Neural progenitor cell (in vitro differentiated cells): ENCODE measurements at places on chromosomes 6 and 20. TPM values are rescaled to one million over a fixed set of nuclear protein-coding genes. Genes with fewer than 3 reads are reported as not detected.

- peak; percentile 48 for DNase-seq
Measured at GRCh38 chr6:53547166-53547810, 2.4 kb upstream of the GCLC start.

ULBP3 gene
- 3.9 and 7.1 TPM in 2 replicates for total RNA-seq

DBNDD2 gene
- total RNA-seq = 10.2 and 15.1 TPM in 2 replicates

DNA sequence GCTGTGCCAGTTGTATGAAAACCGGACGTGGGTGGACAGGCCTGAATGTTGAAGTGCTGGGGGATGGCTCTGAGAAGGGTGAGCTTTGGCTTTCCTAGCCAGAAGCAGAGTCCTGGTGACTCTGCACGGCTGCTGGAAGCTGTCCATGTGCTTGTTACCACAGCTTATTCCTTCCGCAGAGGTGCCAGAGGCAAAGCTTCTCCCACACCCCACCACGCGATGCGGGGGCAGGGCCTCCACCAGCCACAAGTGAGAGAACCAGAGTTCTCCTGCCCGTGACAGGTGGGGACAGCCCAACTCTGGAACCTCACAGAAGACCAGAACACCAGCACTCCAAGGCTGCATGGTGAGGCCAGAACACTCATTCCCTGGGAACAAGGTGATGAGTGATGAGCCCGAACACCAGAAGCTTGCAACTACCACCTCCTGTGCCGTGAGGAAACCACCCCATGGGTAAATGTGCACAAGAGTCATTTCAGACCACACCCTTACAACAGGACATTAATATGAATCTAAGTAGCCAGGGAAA lies 36.7 kb downstream of the JAG1 start:
- DNase-seq = no peak

DNA sequence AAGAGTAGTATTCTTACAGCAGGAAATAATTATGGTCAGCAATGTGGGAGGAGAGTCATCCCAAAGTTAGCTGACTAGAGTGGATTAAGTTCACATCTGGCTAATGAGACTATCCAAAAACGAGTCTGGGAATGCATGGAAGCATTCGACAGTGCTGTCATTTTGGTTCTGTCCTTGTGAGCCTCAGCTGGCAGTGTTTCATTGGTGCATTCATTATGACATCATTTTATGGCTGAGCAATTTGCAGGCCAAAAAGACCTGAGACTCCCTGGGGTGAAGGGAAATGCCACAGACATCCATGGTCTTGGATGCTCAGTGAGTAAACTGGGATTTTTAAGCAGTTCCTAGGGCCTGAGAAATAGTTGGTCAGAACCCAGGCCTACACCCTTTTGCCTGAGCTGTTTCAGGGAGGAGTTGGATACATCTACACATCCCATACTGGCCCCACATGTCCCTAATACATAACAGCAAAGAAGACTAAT lies 196.4 kb upstream of the CCN2 start:
- no peak for DNase-seq

FAM83C gene
- not detected in 2 replicates for total RNA-seq

DNA sequence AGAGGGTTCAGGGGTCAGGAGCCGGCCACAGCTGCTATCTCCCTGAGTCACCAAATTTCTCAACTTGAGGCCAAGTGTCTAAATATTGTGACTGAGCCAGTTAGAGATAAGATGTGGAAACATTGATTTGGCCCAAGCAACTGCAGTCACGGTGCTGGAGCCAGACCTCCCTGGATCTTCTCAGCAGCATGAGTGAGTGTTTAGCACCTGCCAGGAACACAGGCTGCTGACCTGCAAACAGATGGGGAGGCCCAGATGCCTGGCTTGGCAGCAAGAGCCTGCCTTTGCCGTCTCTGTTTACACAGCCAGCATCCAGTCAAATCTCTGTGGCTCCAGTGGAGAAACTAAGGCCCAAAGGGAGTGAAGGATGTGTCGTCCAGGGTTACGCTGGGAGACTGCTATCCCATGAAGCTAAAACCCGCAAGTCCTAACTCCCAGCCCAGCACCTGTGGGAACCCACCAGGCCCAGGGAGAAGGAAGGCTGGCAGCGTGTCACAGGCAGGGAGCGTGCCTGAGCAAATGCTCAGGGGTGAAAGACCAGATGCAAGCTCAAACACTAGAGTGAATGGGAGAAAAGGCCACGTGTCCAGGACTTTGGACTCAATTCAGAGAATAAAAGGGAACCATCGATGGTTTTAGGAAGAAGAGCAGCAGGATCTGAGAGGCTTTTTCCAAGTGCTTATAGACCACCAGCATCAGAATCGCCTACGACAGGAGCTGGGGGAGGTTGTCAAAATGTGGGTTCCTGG lies 15.9 kb upstream of the PTGIS start:
- no peak for DNase-seq

HCK gene
- total RNA-seq = not detected in 2 replicates

GRCh38 chr6:99341862-99342455 lies 7.5 kb downstream of the FAXC start:
- DNase-seq = no peak

DNA sequence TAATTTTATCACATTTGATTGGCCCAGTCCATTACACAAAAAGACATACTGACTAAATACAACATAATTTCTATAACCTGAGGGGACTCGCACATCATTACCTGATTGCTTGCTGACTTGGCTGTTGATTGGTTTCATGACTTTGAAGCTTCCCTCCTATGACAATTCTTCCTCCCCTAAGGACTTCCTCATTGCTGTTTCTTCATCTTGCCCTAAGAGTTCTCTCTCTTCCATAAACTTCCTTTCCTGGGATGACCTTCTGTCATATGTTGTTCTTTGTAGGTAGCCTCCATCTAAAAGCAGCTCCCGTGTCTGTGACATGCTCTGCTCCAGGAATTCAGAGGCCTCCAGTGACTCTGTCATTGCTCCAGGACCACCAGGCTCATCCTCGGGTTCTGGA lies 22.6 kb downstream of the RSPH3 start:
- DNase-seq = no peak

GRCh38 chr6:113847447-113847846 lies 9.7 kb upstream of the MARCKS start:
- no peak for DNase-seq
